ENCODE measurements at places on chromosomes 5 and 9.
A peak's percentile ranks its signal among the peaks of the same experiment; 100 is the strongest.

DNA sequence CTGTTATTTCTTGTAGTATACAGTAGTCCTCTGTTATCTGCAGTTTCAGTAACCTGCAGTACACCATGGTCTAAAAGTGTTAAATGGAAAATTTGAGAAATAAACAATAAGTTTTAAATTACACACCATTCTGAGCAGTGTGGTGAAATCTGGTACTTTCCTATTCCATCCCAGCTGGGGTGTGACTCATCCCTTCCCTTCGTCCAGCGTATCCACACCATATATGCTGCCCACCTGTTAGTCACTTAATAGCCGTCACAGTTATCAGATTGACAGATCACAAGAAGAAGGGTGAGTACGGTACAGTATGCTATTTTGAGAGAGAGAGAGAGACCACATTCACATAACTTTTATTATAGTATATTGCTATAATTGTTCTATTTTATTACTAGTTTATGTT, 28.9 kb downstream of the FAM151B start:
- no peak for DNase-seq

DNA sequence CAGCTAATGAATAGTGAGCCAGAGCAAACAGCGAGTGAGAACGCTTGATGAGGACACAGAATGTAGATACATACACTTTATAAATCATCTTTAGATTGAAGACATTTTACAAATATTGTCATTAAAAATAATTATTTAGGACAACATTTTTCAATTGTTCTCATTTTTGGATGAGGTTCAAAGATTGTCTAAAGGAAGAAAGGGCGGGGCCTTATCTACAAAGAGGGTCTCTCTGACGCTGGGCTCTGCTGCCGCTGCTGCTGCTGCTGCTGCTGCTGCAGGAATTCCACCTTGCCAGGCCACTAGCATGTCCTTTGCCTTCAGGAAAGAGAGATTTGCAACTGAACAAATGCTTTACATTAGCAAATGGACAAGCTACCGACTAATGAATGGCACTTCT, 220.7 kb upstream of the TMEM161B start:
- no peak for DNase-seq

GRCh38 chr5:57434683-57435082, 47.9 kb downstream of the ACTBL2 start:
- no peak for DNase-seq

GRCh38 chr5:73376618-73377170, 71.9 kb downstream of the FOXD1 start:
- no peak for DNase-seq

DNA sequence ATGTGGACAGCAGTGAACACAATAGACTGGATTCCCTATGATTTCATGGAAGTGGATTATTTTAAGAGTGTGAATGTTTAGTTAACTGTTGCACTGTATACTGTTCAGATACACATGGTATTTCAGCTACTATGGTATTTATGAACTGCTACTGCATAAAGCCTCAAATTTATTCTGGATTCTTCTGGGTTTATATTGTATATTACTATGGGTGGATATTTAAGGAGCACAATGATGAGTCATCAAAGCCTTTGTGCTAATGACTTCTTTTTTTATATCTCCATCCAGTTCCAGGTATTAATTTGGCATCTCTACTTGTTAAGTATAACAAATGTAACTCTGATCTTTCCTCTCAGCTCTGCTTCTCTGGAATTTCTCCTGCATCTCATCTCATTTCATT, 6.8 kb downstream of the KDM4C start:
- no peak for DNase-seq

GRCh38 chr5:8417316-8418048, 548.5 kb downstream of the MTRR start:
- no peak for DNase-seq

DNA sequence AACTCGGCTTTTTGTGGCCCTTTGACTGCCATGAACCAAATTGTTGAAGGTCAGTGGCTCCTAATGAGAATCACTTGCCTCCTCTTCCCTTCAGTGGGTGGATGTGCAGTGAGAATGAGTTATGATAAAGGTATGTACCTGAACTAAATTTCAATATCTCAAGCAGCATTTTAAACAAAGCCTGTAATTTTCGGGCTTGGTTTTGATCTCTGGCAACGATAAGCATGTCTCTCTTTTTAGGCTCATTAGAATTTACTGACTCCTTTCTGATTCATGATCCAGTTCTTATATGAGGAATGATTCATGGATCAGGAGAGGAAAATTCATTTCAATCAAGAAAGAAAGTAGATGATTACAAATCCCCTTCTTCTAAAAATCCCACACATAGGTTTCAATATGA, 305.5 kb downstream of the ARRDC3 start:
- no peak for DNase-seq

DNA sequence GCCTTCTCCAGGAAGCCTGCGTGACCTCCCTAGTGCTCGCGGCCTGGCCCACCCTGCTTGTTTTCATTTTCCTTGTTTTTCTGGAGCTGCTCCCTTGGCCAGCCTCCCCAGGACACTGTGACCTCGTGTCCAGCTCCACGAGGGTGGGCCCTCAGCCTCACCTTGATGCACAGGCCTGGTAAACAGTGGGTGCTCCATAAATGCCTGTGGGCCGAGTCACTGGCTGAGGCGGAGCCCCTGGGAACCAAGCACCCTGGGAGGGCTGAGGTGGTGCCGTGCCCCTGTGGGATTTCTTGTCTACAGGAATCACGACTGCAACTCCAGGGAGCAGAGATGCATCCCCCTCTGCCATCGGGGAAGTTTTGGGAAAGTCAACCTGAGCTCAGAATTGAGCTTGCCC, 17.2 kb downstream of the FAM163B start:
- no peak for DNase-seq

DNA sequence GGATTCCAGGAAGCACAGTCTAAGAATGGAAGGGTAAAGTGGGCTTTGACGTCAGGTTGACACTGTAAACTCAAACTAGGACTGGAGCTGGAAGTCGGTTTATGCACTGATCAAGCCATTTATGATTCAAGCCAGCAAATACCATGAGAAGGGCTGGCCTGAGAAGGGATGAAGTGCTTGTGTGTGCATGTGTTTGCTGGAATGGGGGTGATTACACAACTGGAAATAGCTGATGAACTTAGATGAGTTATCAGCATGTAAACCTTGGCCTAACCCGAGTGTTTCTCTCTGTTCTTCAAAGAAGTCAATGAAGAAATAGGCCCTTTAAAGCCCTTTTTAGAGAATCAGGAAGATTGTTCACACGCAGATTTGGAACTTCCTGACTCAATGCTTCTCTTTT, 287.6 kb downstream of the RFX3 start:
- DNase-seq = no peak

DNA sequence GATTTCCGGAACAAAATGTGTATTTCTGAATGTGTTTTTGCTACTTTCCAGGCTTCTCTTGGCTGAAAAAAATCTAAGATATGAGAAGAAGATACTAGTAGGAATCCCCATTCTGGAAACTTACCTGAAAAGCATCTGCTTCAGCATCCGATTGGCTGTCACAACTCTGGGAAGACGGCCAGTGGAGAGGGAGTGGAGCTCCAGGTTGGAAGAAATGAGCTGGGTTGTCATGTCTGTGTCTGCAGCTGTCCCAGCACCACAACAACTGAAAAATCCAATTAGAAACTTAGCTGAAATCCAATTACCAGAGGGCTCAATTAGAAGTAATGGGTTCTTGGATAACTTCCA, 3.0 kb downstream of the PSMB7 start:
- no peak for DNase-seq

- DNase-seq = no peak
Observed at GRCh38 chr5:93582677-93583438, at the start of gene NR2F1. Gene NR2F1, plus strand, starts transcription at chr5:93583222. Its CDS starts 1,802 bp downstream, at chr5:93585024.

GRCh38 chr9:127835991-127836516, 18.4 kb downstream of the ENG start:
- no peak for DNase-seq

GRCh38 chr5:107487056-107487542, 183.6 kb downstream of the EFNA5 start:
- no peak for DNase-seq

GRCh38 chr9:107492381-107492970, 2.9 kb upstream of the KLF4 start:
- no peak for DNase-seq

DNA sequence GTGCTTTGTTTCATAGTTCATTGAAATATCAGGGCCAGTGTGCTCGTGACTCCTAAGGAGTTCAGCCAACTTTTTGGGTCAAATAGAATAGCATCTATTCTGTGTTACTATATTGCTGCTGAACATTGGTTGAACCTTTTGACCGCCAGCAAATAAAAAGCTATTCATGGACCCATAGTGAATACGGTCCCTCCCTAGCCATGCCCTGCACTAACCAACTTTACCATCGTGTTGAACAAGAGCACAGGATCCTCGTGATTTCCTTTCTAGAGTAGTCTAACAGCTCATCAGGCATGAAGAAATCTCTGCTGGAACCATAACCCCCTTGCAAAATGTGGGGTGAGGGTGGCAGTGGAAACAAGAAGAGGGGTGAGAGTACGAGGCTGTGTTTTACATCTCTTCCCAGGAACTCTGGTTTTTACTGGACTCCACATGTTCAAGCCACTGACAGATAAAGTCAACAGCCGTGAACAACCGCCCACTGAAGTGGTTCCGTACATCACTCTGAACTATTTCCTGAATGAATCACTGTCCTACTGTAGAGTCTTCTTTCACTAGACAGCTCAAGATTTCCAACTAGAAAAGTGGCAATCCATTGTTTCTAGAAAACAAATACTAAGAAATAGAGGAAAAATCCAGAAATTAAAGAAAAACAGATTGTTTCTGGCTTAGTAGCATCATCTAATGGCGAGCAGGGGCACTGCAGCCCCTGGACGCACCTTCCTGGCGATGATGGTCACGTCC, 70.1 kb upstream of the SPATA31E1 start:
- no peak for DNase-seq

- no peak for DNase-seq
Observed at GRCh38 chr5:136246632-136247031, 53.7 kb upstream of the SMIM32 start.

GRCh38 chr9:76114144-76114543, 223.7 kb downstream of the PCSK5 start:
- no peak for DNase-seq

DNA sequence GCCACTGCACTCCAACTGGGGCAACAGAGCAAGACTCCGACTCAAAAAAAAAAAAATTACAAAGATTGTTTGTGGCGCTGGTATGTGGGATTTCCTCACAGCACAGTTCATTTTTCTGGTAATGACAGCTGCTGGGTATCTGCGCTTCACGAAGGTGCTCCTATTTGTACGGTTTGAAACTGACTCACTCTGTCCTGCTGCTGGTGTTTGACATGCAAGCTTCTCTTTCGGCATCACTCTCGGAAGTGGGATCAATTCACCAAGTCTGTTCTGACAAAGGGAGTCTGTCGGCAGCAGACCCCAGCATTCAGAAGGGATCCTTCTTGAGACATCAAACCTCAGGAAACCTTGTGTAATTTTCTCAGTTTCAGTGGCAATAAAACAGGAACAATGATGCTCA, 26.3 kb downstream of the MAML1 start:
- DNase-seq = no peak

DNA sequence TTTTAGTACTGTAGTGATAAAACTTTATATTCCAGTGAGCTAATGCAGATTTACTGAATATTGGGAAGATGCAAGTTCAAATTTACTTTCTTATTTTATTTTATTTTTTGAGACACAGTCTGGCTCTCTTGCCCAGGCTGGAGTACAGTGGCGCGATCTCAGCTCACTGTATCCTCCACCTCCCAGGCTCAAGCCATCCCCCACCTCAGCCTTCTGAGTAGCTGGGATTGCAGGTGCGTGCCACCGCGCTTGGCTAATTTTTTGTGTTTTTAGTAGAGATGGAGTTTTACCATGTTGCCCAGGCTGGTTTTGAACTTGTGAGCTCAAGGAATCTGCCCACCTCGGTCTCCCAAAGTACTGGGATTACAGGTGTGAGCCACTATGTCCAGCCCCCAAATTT, 9.9 kb downstream of the PHAX start:
- DNase-seq = no peak

DNA sequence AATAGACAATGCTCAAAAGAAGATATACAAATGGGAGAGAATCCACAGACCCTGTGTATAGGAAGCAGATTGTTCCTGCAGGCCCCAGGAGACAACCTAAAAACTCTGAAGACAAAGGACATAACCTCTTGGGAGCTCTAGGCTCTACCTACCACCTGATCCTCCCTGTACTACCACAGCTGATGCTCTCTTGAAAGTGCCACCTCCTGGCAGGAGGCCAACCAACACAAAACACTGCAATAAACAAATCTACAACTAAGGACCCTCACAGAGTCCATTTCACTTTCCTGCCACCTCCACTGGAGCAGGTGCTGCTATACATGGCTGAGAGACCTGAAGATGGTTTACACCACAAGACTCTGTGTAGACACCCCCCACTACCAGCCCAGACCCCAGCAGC, 49.0 kb downstream of the STARD4 start:
- DNase-seq = no peak

GRCh38 chr9:12838546-12838945, 63.7 kb downstream of the LURAP1L start:
- no peak for DNase-seq

DNA sequence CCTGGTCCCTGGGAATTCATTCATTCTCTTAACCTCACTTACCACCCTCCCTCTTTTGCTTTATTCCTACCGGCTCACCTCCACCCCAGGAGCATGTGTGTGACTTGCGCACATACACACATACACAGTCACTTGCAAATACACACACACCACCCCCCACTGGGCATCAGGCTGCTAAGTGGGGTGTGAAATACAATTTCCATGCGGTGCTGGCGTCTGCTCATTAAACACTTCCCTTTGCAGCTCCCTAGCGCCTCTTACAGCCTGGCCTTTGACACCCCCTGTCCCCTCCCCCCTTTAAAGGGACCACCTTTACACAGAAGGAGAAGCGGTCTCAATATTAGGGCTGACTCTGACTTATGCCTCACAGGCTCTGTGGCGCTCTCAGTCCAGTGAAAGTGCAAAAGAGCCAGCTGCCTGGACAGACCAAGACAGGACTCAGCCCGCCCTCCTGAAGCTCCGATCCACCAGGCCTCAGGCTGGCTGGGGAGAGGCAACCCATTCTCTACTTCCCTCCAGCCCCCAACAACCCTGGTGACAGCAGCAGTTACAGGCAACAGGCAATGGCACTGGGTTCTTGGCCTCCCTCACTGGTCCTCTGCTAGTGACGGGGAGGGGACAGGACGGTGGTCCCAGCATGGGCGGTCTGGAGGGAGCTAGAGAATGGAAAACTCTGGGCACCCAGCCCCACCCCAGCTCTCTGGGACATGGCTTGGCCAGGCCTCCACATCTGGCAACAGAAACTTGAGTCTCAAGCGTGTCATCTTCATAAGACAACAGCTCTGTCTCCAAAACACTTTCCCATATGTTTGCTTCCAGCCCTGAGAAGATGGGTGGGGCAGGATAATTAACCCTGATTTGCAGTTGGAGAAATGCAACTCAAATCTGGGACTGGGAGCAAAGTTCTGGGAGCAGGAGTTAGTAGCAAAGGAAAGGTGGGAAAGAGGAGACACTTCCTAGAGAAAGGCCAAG, 12.0 kb downstream of the ENHO start:
- no peak for DNase-seq

GRCh38 chr5:159799701-159800100, 116.6 kb upstream of the ADRA1B start:
- peak; percentile 8 for DNase-seq

Data from stimulated activated effector memory CD8-positive, alpha-beta T cell treated with anti-CD3 and anti-CD28 coated beads, Interleukin-12 subunit alpha, Interleukin-12 subunit beta, amount 100 ng/mL, for 72 hours (primary cell).